ENCODE measurements at places on chromosomes 2 and 18.
A peak's percentile ranks its signal among the peaks of the same experiment; 100 is the strongest.

DNA sequence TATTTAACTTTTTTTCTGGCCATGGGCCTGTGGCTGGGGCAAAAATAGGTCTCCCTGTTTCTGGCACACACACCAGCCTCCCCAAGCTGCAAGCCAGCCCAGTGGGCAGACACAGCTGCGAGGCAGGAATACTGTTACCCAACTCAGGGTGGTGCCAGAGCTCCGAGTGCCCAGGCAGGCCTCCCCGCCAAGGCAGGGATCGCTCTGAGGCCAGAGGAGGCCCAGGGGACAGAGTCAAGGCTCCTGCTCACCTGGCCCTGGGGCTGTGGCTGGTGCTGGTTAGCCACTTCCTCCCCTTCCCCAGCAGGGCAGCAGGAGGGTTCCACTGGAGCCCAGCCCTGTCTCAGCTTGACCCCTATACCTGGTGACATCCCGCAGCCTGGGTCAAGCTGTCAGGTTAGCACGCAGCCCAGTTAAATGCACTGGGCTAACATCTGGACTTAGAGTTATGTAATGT lies 67.1 kb upstream of the EPAS1 start:
- no peak for DNase-seq

- DNase-seq = no peak
Measured at GRCh38 chr2:38633895-38634294, 31.2 kb upstream of the HNRNPLL start.

- DNase-seq = no peak
Measured at GRCh38 chr2:152618193-152618564, 99.1 kb downstream of the PRPF40A start.

- peak; percentile 65 for DNase-seq
Measured at GRCh38 chr2:1730015-1730927, 14.0 kb downstream of the PXDN start.

DNA sequence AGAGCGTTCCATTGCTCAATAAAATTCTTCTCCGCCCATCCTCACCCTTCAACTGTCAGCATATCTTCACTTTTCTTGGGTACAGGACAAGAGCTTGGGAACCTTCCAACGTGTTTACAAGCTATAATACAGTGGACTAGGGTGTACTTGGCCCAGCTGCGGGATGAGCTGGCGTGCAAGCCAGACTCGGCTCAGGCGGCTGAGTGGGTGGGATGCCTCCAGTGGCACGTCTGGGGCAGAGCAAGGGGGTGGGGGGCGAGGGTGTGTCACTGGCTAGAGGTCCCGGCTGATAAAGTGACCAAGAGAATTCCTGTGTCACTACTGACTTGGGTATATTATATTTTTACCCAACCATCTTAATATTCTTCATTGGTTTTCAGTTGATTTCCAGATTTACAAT lies 179.7 kb downstream of the EVA1A start:
- no peak for DNase-seq

GRCh38 chr2:54106631-54107454 lies 8.6 kb upstream of the ACYP2 start:
- no peak for DNase-seq

- no peak for DNase-seq
Measured at GRCh38 chr2:39202639-39203369, 41.0 kb downstream of the CDKL4 start.

DNA sequence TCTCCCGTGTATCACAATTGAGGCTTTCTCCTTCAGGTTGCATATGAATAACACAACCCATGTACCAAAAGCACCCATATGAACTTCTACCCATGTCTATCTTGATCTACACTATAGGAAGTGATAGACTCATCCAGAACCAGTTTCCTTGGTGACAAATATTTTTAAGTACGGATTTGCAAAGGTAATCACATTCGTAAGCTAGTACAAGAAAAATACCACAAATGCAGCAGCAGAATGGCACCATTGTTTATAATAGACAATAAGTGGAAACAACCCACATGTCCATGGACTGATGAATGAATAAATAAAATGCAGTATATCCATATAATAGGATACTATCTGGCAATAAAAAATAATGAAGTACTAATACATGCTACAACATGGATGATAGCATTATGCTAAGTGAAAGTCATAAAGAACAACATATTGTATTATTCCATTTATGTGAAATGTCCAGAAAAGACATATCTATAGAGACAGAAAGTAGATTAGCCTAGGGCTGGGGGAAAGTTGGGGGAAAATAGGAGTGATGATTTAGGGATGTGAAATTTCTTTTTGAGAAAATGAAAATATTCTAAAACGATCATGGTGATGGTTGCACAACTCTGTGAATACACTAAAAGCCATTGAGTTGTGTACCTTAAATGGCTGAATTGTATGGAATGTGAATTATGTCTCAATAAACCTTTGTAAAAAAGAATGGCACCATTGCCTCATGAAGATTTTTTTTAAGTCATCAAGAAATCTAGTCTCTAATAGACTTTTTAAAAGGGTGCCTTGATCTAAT lies 3.4 kb upstream of the CCDC88A start:
- no peak for DNase-seq

- DNase-seq = no peak
Measured at GRCh38 chr18:76678248-76678647, 144.1 kb upstream of the ZNF236 start.

DNA sequence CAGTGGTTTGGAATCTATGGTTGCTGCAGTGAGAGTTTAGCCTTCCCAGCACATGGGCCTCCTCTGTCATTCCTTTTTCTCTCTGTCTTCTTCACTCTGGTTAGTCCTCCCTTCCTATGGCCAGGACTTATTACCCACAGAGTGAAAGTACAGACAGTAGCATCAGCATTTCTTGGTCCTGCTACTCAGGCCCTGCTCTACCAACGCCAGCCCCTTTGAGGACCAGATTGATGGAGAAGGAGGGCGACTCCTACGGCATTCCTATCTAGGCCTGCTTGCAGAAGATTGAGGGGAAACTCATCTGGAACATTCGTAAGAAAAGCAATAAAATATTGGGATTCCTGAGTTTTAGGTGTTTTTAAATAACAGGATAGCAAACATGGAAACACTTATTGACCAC lies 43.5 kb downstream of the BMP10 start:
- DNase-seq = no peak

DNA sequence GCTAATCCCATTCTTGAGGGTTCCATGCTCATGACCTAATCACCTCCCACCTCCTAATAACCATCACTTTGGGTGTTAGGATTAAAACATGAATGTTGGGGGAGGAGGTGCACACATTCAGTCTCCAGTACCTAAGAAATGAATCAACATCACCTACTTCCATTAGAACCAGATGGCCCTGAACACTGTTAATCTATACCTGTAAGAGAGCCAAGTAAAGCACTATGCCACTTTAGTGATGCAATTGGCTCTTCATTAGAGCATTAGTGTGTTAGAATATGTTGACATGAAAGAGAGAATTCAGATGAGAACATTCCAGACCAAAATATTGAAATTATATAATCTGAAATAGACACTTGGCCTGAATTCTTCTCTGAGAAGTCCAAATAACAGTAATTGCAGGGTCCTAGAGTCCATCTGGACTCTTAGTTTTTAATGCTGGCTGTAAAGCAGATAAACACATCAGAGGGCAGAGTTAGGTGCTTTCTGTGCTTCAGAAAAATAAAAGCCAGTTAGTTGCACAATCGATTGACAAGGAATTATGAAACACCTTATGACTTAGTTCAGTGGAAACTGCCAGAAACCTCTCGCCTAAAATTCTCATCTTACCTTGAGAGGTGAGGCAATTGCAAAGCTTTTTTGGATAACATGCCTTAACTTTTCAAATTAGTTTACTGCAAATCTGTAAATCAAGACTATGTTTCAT lies 923.7 kb downstream of the SLC4A3 start:
- no peak for DNase-seq

DNA sequence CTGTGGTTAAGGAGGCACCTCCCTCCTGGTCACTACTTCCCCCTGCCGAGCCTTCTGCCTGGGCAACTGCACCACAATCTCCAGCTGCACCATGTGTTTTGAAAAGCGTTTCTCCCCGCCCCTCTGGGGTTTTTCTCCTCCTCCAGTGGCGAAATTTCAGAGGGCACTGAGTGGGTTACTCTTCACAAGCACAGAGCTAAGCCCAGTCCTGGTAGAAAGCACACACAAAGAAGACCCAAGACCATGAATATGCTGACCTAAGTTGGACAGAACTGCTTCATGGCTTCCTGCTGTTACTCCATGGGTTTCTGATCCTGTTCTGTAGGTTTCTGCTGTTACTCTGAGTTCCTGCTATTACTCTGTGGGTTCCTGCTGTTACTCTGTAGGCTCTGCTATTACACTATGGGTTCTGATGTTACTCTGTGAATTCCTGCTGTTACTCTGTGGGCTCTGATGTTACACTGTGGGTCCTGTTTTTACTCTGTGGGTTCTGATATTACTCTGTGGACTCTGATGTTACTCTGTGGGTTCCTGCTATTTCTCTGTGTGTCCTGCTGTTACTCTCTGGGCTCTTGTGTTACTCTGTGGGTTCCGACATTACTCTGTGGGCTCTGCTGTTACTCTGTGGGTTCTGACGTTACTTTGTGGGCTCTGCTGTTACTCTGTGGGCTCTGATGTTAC lies 216.6 kb downstream of the RTP5 start:
- DNase-seq = no peak

DNA sequence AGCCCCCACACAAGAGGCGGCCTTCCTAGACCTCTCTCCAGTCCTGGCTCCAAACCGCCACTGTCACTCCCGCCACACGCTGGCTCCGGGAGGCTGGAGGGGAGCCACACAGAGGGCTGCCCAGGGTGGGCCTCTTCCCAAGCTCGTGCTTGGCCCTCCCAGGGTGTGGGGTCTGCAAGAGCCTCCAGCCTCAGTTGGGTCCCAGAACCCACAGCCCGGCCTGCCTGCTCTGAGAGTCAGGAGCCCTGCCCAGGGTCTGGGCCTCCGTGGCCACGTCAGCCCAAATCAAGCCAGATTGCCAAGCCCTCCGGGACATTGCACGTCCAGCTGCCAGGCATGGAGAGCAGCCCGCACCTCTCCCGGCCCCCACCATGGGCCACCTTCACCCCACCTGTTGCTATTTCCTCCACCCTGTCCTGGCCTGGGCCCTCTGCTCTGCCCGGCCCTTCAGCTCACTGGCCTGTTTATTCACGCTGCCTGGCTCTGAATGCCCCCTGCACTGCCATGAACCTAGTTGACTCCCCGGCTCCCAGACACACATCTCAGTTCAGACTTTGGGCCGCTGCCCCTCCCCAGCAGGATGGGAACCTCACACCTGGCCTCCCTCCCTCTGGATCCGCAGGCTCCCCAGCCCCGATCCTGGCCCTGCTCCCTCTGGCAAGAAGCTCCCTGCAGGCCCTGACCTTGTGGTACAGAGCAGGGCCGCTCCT lies 61.0 kb downstream of the BIN1 start:
- peak; percentile 45 for DNase-seq

GRCh38 chr2:209125291-209125690 lies 298.6 kb upstream of the MAP2 start:
- DNase-seq = no peak

DNA sequence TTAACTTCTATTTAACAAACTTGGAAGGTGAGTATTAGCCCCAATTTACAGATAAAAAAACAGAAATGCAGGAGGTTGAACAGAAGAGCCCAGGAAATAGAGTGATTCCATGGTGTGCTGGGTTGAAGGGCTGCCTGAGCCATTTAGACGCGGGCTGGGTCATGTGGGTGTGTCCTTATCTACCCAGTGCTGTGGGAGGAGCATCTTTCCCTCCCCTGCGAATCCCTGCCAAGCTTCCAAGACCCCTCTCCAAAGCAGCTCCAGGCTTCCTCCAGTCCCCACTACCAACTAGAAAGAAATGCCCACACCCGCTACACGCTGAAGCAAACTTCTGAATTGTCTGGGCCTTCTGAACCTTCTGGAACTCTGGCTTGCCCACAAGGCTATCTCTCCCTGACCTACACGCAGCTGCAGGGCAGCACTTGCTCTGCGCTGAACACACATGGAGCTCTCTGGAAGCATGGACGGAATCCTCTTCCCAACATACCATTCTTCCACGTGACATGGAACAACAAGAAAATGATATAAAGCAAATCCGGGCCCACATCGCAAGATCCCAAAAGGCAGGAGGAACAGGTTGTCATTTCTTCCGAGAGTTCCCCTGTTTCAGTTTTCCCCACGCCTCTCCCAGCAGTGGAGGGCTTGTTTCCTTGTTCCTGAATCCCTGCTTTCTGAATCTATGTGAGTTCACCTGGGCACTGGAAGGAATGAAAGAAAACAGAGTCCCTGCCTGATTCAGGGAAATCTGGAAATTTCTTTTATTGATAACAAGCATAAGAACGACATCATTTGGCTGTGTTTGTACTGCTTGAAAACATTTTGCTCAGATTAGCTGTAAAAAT lies 562.7 kb upstream of the ID2 start:
- DNase-seq = no peak

GRCh38 chr2:174631009-174631981 lies 33.7 kb upstream of the WIPF1 start:
- DNase-seq = no peak

DNA sequence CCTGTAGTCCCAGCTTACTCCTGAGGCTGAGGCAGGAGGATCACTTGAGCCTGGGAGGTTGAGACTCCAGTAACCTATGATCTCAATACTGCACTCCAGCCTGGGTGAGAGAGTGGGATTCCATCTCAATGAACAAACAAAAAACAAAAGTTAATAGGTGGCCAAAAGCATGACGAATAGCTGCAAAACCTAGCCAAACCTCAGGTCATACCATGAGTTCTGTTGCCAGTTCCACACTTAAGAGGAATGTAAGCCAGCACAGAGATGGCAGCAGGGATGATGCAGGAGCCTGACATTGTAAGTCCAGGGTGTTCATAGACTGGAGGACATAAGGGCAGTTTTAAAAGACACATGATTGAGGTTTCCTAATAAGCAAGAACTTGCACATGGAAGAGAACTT lies 55.3 kb upstream of the RMDN2 start:
- DNase-seq = no peak

GRCh38 chr2:24855022-24855622 lies 61.9 kb downstream of the CENPO start:
- DNase-seq = no peak

DNA sequence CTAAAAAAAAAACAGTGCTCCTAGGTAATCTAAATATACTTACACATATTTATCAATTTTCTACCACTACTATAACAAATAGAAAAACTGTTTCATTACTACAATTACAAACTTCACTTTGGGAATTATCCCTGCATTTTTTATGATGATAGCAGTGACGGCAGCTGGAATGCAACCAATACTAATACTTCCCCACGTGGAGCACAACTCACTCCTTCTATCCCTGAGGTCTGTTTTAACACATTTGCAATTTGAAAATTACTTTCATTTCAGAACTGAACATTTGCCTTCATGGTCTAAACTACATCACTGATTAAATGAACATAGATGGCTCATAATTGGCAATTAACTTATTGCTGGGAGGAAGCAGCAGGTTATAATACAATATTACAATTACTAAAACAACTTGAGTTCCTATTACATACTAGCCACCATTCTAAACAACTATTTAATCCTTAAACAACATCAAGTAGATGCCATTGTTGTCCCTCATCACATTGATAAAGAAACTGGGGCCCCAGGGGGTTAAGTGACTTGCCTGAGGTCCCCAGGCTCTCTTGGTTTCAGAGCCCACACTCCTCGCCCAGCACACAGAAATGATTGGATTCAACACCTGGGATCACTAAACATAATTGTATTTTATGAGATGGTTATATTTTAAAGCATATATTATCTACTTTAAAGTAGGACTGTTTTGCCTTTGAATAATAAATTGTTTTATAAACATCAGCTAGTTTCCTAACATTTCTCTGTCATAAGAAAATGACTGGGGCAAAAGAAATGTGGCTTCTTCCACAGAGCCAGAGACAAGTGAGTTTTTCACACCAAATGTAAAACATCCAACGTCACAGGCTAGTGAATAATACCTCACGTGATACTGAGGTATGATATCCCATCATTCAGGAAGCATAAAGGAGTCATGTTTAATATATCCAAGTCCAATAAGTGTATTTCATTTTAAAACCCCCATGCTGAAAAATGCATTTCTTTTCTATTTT lies 6.2 kb downstream of the COLEC12 start:
- no peak for DNase-seq
